Chondrocyte (in vitro differentiated cells): ENCODE measurements at places on chromosomes 13 and 19. TPM values are rescaled to one million over a fixed set of nuclear protein-coding genes. Genes with fewer than 3 reads are reported as not detected.

- no peak for DNase-seq
These were observed 1.7 kb downstream of the YJEFN3 start for GRCh38 chr19:19530423-19530804.

- DNase-seq: no peak
These were observed 8.2 kb downstream of the ZNF677 start for GRCh38 chr19:53246498-53246897.

DNA sequence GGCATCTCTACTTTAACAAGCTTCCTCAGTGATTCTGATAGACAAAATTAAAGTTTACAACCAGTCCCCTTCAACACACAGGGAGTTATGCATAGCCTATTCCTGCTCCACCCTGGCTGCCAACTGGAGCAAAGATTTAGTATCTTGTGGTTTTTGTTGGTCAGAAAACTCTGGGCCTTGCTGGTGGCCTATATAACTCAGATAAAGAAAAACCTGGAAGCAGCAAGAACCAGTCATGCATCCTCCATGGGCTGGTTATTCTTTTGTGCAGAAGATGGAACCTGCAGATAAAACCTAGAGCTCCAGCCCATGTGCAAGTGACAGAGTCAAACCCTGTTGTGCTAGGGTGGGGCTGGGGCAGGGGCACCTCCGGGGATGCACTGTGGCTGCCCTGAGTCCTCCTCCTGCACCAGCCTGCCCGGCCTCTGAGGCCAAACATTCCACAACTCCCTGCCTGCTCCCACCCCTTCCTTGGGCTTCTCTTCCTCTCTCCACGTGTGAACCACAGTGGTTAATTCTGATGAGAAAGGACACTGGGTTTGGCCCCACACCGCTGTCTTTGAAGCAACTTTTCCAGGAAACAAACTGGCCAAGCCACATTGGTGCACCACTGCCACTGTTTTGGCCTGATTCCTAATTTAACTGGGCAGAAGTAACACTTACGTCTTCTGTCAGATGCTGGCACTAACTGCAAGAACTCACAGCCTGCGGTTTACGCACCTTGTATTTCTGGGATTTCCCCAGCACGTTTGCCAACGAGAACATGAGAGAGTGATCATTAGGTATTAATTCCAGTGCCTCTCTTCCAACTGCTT is 23.3 kb upstream of the GGACT start:
- DNase-seq: no peak

GRCh38 chr13:108785844-108786243 is 156.4 kb downstream of the MYO16 start:
- DNase-seq: no peak

DNA sequence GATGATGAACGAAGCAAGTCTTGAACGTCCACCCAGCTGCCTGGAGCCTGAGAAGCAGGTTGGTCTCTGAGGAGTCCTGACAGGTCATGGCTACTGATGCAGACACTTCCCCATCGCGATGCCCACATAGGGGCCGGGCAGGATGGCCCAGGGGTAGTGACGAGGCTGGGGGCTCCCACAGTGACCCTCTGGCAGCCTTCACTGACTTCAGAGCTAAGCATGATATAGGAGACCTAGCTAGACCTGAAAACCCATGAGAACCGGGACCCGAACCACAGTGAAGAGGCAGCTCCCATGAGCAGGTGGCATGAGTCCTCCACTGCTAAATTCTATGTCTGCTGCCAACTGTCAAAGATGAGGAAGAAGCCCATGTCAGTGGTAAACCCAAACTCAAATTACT is 91.7 kb downstream of the RNASEH2B start:
- DNase-seq: no peak

DNA sequence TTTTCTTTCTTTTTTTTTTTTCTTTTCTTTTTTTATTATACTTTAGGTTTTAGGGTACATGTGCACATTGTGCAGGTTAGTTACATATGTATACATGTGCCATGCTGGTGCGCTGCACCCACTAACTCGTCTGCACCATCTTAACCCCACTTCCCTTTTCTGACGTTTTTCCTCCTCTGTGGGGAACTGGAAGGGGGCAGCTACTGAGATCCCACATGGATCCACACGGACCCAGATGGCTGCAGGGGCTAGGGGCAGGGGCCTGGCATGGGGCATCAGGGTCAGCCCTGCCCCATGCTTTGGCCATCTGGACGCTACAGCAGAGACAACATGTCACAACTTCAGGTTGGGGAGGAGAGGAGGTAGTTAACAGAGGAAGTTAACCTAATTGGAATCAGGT is 54.3 kb downstream of the RUBCNL start:
- DNase-seq: no peak

DNA sequence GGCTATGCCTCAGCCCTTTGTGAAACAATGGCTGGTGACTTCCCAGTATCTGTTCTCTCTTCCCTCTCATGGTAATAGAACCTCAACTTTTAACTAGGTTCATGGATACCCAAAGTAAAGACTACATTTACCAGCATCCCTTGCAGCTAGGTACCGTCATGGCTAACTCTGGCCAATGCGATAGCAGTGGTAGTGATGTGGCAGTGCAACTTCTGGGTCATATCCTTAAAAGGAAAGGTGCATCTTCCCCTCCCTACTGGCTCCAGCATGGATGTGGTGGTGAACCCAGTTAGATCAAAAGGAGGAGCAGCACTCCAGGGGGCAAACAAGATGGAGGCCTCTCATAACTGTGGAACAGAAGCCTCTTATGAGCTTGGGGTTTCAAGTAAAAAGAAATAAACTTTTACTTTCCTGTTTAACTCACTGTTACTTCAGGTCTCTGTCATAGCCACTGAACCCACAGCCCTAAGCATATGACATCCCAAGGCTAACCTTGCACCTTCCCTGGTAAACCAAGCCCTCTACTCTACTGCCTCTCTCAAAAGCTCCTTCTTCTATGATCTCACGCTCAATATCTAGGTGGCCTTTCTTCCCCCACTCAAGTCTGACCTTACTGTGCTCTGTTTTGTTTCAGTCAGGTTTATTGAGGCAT is 104.4 kb downstream of the DOCK9 start:
- no peak for DNase-seq

CGB3 gene
- total RNA-seq: not detected in 3 replicates

PCDH8 gene
- total RNA-seq: not detected in 3 replicates

BRME1 gene
- 2.9 to 3.5 TPM (median 3.0 TPM) in 3 replicates for total RNA-seq

KMT5C gene
- 9.5 to 14.6 TPM (median 9.7 TPM) in 3 replicates for total RNA-seq
